ENCODE measurements at places on chromosomes 13 and 19.

GRCh38 chr19:1295169-1296012 lies 9.7 kb downstream of the EFNA2 start:
- no peak for DNase-seq

DNA sequence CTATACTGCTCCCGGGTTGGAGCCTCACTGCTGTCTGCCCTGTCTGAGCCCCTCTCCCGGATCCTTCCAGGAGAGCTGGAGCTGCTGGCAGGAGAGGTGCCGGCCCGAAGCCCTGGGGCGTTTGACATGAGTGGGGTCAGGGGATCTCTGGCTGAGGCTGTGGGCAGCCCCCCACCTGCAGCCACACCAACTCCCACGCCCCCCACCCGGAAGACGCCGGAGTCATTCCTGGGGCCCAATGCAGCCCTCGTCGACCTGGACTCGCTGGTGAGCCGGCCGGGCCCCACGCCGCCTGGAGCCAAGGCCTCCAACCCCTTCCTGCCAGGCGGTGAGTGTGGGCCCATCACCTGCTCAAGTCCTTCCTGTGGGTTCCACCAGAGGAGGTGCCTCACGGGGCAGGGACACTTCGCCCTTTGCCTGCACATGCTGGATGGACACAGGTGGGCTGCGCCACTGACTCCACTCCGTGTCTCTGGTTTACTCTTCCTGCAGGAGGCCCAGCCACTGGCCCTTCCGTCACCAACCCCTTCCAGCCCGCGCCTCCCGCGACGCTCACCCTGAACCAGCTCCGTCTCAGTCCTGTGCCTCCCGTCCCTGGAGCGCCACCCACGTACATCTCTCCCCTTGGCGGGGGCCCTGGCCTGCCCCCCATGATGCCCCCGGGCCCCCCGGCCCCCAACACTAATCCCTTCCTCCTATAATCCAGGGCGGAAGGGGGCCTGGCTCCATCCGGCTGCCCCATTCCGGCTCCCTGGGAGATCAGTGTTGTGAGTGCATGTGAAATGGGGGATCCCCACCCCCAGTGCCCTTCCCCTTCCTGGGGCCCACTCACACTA lies 19.8 kb downstream of the EPN1 start:
- DNase-seq = no peak

- DNase-seq = no peak
These were observed 390.5 kb downstream of the FGF9 start for GRCh38 chr13:22061371-22061805.

- DNase-seq = no peak
These were observed 1.4 kb downstream of the HNRNPUL1 start for GRCh38 chr19:41265395-41266153.

DNA sequence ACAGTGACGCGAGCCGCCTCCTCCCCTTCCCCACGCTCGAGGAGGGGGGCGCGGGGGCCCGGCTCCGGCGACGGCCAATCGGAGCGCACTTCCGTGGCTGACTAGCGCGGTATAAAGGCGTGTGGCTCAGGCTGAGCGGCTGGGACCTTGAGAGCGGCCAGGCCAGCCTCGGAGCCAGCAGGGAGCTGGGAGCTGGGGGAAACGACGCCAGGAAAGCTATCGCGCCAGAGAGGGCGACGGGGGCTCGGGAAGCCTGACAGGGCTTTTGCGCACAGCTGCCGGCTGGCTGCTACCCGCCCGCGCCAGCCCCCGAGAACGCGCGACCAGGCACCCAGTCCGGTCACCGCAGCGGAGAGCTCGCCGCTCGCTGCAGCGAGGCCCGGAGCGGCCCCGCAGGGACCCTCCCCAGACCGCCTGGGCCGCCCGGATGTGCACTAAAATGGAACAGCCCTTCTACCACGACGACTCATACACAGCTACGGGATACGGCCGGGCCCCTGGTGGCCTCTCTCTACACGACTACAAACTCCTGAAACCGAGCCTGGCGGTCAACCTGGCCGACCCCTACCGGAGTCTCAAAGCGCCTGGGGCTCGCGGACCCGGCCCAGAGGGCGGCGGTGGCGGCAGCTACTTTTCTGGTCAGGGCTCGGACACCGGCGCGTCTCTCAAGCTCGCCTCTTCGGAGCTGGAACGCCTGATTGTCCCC lies at the start of gene JUNB:
TSS of gene JUNB (plus strand) at position 142 of the 706 bp plus-strand sequence. CDS start at position 428, 286 bp downstream.
- DNase-seq = peak; percentile 97

- DNase-seq = no peak
These were observed 55.9 kb downstream of the LHFPL6 start for GRCh38 chr13:39547108-39547507.

GRCh38 chr13:67267136-67267535 lies 37.0 kb upstream of the PCDH9 start:
- DNase-seq = no peak

- DNase-seq = no peak
These were observed 166.4 kb upstream of the RNF113B start for GRCh38 chr13:98343461-98343860.
